ENCODE measurements at places on chromosomes 1 and 21.

GRCh38 chr21:33834801-33835500 lies 80.7 kb downstream of the ATP5PO start:
- no peak for DNase-seq

DNA sequence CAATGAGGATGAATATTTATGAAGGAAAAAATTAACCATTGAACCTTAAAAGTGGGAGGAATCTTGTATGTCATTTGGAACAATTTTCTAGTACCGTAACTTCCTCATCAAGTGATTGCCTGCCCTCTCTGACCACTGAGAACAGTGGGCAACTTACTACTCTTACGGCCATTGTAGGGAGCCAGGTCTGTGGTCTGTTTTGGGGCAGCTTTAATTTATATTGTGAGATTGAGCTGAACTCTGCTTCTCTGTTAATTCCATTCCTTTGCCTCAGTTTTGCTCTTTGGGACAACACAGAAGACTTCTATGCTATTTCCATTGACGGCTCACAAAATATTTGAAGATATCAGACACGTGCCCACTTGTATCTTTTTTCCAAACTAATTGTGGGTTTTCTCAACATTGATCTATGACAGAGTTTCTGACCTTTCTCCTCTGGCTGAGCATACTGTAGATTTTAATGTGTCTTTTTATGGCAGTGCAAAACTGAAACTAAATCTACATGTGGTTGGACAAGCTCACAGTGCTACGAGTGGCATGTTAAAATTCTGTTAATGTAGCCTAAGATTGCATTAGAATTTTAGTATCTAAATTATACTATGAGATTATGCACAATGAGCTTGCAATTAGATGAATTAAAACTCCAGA lies 27.8 kb upstream of the ZNF281 start:
- no peak for DNase-seq

GRCh38 chr1:203204756-203205155 lies 18.3 kb upstream of the CHI3L1 start:
- no peak for DNase-seq

DNA sequence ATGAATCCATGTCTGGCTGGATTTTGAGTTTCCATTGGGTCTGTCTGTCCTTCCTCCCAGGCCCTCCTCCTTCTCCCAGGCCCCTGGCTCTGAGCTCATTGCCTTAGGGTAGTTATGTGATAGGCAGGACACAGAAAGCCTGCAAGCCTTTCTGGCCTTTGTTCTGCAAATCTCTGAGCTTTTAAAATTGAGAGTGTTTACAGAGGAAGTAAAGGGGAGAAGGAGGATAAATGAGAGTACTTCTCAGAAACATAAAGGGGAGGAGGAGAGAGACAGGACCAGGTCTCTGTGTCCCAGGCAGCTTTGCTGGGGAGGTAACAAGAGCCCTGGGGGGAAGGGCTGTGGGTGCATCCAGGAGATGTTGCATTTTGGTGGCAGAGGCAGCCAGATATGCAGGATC lies 126.7 kb downstream of the FOXD2 start:
- no peak for DNase-seq

GRCh38 chr21:30613836-30614235 lies at the start of gene KRTAP6-1:
Gene KRTAP6-1 (minus strand): TSS chr21:30613930. CDS start chr21:30613904, 26 bp downstream.
- no peak for DNase-seq

DNA sequence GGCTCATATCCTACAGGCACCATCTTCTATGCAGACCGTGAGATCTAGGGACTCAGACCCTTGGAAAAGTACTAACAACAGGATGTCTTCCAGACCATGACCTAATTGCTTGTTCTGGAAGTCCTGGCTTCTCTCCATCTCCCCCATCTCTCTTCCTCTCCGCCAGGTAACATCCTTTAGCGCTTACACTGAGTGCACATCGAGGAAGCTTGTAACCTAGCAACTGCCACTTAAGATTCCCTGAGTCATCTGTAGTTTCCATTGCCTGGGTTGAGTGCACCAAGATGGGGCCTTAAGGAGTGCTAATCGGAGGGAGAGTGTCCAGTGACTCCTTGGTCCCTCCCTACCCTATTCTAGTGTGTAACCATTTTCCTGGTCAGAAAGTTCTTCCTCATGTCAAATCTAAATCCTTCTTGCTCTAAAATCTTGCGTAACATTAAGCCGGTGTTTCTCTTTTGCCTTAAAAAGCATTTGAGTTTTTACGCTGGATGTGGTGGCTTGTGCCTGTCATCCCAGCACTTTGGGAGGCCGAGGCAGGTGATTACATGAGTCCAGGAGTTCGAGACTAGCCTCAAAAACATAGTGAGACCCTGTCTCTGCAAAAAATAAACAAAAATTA lies 9.7 kb downstream of the KLHDC8A start:
- DNase-seq = no peak

DNA sequence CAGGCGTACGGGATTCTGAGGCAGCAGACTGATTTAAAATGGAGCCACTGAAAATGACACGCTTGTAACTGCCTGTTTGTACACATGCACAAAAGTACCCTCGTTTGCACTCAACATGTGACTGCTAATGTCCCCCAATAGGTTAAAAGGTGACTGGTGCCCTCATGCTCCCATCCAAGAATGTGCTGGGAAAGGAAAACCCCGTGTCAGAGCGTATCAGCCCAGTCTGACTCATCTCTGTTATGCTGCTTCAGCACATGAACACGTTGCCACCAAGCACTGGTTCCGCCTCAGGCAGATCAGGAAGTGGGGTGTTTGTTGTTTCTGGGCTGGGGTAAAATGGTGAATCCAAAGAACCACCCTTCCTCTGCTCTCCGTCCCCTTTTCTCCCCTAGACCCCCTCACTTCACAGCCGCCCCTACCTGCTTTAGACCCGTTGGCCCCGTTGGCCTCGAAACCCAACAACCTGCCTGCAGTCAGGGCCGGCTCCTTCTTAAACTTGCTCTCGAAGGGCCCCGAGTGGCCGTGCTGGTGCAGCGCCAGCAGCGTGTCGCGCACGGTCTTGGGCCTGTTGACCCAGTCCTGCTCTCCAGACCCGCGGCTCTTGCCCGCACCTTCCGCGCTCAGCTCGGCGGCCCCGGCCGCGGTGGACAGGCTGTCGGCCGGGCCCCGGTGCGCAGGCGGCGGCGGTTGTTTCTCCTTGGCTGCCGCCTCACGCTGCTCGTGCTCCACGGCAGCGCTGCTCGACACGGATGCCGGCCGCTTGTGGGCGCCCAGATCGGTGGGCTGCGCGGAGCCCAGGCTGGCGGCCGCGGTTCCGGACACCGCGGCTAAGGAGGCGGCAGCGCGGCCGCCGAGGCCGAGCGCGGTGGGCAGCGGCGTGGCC lies 1.7 kb downstream of the IRF2BP2 start:
- peak; percentile 66 for DNase-seq

DNA sequence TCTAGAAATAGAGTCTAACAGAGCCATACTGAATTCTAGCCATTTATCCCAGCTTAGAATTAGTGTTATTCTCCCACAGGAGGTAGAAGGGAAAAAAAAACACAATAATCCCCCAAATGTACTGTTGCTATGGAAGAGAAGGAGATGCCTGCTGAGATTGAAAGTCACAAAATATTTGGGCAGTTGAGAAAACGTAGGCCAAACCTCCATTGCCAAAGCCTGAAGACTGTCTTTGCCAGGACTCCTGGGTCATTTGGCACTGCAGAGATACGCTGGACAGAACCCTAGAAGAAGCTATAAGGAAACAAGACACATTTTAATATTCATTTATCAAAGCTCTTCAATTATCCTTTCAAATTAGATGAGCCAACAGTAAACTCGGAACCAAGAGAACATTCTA lies 22.3 kb downstream of the BARHL2 start:
- no peak for DNase-seq

- DNase-seq = no peak
Measured at GRCh38 chr1:9593492-9594465, 5.1 kb downstream of the TMEM201 start.

GRCh38 chr1:13586001-13586400 lies 2.4 kb downstream of the PDPN start:
- no peak for DNase-seq

DNA sequence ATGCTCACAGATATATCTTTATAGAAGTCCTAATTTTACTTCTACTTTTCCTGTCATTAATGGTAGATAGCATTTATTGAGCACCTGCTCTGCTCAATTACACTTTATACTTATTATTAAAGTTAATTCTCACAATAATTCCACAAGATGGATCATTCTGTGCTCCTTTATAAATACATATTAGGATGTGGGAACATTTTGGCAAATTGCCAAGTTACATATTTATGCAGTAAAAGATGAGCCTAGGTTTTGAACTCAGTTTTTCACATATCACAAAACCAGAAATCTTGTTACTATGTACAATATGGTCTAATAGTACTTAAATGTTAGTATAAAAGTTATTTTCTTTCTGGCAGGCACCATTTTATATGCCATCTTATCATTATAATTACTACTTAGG lies 895.0 kb upstream of the B3GALT2 start:
- DNase-seq = no peak

GRCh38 chr1:11157394-11157793 lies 31.8 kb upstream of the ANGPTL7 start:
- no peak for DNase-seq

GRCh38 chr1:10951961-10952360 lies 60.5 kb upstream of the TARDBP start:
- DNase-seq = no peak
